ENCODE measurements at places on chromosomes 11 and 22.
A peak's percentile ranks its signal among the peaks of the same experiment; 100 is the strongest.

DNA sequence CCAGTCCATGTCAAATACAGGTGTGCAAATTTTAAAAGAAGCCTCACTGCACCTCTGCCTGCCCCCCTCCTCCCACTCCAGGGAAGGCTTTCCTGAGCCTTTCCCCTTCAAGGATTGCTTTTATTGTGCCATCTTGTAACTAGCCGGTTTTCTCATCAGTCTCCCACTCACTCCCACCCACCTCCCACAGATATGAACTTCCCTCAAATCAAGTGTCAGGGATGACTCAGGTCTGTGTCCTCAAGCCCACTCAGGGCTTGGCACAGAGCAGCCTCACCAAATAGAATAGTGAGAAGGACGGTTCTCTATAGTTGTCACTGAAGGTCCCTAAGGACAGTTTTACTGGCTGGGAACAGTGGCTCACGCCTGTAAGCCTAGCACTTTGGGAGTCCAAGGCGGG is 43.0 kb downstream of the THAP12 start:
- no peak for DNase-seq

DNA sequence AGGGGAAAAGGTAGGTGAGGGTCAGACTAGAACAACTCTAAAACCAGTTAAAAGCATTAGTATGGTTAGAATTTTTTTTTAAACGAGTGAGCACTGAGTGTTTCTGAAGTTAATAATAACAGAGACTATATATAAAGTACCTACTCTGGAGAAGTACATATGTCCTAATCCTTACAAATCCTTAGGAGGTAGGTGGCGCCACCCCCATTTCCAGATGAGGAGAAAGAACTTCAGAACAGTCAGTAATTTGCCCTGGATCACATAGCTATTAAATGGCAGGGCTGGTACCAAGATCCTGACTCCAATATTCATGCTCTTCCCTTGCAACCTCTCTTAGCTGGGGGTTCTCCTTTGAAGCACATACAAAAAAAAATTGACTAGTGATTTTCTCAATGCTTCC is 80.5 kb downstream of the CLPB start:
- peak; percentile 57 for DNase-seq

DNA sequence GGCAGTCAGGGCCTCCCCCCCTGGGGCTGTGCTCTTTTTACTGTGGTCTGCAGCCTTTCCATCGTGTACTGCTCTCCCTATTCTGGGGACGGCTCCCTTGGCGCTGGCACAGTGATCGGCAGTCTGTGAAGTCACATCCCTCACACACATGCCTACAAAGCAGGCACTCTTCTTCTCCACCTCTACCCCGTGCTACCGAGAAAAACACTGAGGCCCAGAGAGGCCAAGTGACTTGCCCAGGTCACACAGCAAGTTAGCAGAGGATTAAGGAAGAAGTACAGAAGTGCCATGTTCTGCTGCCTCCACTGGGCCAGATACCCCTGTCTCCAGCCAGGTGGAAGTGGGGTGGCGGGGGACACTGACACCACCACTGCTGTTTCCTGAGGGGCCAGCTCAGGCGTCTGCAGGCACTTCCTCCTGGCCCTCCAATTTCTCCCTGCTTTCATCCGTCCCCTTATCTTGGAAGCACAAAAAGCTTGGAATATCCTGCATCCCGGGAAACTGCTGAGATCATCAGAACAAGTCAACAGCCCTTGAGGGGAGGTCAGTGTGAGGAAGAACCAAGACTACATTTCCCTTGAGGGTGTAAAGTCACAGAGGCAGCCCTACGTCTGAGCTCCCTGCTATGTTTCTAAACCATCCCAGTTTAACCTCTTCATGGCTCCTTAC is 30.2 kb upstream of the KLHL35 start:
- DNase-seq = no peak

DNA sequence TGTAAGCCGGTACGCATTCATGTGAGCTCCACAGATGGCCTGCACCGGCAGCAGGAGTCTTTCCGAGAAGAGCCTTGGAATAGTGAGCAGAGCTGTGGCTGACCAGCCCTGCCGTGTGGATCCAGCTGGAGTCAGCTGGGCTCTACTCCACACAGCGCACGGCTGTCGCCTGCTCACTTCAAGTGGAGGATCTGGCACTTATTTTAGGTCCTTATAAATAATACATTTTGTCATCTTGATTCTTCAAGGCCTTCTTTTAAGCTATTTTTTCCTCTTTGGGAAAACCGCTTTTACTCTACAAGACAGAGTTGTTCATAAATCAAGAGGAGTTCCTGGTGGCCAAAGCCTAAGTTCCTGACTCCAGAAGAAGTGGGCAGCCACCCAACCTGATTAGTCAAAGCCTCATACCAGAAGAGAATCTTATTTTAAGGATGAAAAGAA is 93.8 kb downstream of the KCNC1 start:
- DNase-seq = no peak

DNA sequence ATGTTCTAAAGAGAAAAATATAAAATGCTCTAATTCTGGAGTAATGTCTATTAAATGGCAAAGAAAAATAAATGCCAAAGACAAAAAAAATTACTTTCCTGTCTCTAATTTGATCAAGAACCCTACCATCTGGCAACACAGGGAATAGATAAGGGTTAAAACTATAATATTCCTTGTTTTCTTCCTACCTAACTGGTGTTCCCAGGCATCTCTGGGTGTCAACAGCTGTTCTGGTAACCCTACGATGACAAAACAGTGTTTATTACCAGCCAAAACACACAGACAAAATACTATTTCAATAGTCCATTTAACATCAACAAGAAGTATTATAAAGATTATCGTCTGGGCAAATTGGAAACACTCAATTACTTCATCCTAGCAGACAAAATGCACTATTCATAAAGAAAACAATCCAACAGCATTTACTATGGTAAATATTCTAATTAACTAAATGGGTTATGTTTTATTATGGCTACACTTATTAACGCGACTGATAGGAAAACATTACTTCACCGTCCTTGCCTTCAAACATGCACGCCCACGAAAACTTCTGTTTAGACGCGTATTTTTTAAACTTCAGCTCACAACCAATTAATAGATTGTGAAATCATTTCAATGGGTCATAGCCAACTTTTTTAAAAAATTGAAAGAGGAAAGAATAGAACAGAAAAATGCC is 50.6 kb downstream of the LGR4 start:
- DNase-seq = no peak

DNA sequence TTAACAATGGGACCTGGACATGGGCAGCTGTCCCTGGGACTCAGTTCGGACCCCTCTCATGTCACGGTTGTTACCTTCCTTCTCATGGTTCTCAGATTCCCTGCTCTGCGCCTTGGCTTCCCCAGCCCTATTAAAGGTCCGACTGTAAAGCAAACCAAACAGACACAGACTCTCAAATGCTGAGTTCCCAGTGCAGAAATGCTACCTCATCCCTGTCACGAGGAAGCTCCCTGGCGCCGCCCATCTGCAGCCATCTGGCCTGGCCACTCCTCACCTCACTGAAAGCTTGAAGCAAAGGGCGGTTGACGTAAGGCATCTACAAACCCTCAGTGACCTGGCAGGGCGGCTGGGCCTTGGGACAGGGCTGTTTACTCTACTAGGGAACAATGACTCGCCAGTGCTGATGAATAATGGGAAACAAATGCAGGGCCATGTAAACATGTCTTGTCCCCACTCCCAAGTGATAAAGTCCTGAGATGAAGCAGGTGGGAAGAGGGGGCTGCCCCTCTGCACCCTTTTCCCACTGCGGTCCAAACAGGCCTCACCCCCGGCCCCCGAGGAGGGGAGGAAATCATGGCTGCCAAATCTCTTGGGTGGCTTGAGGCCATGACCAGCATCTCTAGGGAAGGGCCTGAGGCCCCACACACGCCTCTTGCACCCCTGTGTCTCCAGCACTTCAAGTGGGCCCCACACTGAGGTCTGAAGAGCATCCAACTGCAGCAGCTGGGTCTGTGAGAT is 49.3 kb downstream of the SCUBE1 start:
- peak; percentile 70 for DNase-seq

DNA sequence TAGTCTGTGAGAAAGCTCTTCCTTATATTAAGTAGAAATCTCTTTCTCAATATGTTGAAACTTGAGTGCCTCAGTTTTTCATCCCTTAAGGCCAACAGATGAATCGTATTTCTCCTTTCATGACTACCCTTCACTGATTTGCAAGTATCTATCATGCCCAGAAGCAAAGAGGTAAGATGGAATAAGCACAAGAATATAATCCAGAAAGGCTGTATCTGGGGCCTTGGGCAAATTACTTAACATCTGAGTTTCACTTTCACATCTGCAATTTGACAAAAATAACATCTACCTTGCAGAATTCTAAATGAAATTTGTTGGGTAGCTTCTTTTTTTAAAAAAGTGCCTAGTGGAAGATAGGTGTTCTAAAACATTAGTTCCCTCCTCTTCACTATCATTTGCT is 552.4 kb upstream of the ANO5 start:
- DNase-seq = no peak

- no peak for DNase-seq
These were observed 217.6 kb upstream of the CARD18 start for GRCh38 chr11:105357146-105357545.

GRCh38 chr11:126546191-126546590 is 190.7 kb downstream of the ST3GAL4 start:
- no peak for DNase-seq

DNA sequence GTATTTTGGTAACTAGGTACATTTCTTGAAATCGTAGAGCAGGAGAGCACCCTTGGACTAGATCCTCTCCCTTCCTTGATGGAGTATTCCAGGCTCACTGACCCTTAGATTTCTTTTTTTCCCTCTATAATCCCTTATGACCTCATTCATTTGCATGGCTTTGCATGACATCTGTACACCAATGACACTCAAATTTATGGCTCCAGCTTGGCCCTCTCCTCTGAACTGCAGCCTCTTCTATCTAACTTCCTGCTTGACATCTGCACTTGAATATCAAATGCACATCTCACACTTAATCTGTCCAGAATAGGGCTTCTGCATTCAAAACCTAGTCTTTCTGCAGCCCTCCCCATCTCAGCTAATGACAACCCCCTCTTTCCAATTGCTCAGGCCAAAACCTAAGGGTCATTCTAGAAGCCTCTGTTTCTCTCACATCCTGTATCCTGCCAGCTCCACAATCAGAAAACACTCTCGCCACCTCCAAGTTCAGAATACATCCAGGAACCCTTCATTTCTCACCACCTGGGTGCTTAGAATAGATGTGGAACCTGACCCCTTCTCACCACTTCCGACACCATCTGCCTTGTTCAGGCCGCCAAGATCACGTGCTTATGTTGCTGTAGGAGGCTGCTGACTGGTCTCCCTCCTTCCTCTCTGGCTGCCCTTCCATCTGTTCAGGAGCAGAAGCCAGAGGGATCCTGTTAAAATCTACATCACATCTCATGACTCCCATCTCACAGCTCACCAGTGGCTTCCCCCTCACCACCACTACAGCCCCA is 138.9 kb upstream of the MTNR1B start:
- DNase-seq = peak; percentile 91

- no peak for DNase-seq
These were observed 161.8 kb downstream of the CASP12 start for GRCh38 chr11:104736502-104736901.

- peak; percentile 64 for DNase-seq
These were observed 10.2 kb upstream of the STK33 start for GRCh38 chr11:8604078-8604723.

GRCh38 chr11:61049859-61050258 is 52.4 kb upstream of the CD5 start:
- DNase-seq = no peak

DNA sequence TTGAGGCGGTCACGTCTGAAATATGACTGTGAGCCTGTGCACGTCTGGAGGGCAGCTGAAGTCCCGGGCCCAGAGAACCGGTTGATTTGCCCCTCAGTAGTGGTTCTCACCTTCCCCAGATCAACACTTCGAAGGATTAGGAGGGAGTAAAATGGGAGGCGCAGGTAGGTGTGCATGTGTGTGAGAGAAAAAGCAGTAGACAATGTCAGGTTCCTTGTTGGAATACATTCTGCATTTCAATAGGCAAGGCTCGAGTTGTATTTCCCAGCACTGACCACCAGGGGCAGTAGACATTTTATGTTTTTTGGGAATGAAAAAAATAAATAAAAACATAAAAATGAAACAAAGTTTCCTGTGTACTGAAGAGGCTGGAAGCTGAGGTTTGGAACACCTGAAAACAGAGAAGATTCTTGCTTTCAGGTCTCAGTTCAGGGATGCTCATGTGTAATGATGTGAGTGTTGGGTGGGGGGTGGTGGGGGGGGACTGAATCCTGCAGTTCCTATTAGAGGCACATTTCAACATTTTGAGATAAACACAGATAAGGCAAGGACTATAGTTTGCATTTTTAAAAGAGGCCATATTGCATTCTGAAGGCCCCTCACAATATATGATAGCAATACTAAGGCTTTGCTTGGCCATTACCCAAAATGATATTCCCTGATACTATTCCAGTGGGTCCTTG is 333.9 kb downstream of the CADM1 start:
- DNase-seq = peak; percentile 76

GRCh38 chr11:63853476-63853875 is 14.6 kb downstream of the MARK2 start:
- no peak for DNase-seq

GRCh38 chr11:132357811-132358572 is 987.6 kb downstream of the NTM start:
- DNase-seq = no peak

DNA sequence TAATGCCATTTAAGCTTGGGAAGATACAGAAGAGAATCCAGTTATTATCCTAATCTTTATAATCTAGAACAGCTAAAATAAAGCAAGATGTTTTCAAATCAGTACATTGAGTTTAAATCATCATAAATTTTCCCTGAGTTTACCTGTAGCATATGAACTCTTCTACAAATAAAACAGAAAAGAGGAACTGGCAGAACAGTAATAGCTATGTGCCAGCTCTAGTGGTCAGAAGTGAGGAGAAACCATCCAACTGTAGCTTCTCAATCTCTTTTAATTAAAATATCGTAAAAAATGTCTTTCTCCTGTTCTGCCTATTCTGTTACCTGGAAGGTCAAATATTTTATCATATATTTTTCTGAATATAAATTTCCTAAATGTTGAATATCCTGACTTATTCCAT is 266.9 kb downstream of the SOX6 start:
- no peak for DNase-seq

DNA sequence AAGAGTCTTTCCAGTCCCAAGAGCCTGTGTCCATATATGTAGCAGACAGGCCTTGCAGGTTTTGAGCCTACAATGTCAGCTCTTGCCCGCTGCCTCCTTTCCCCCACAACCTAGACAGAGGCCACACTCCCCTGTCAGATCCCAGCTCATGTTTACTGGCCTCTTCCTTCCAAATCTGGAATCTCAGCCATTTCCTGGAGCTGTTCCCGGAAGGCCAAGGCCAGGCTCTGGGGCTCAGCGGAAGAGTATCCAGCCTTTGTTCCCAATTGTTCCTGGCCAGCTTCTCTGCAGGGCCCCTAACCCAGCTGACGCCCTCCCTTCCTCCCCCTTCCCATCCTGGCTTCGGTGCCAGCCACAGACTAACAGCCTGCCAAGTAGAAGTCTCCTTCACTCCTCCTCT is 1.0 kb upstream of the ROBO4 start:
- no peak for DNase-seq

- DNase-seq = peak; percentile 61
These were observed at the start of gene MICALL1 for GRCh38 chr22:37905534-37906363. Gene MICALL1 (plus strand): TSS chr22:37906297. CDS start chr22:37906423, 126 bp downstream.

Measured in NCI-H82 (cell line).